ENCODE measurements at places on chromosomes 5 and 9. TPM values are rescaled to one million over a fixed set of nuclear protein-coding genes. Genes with fewer than 3 reads are reported as not detected.

DNA sequence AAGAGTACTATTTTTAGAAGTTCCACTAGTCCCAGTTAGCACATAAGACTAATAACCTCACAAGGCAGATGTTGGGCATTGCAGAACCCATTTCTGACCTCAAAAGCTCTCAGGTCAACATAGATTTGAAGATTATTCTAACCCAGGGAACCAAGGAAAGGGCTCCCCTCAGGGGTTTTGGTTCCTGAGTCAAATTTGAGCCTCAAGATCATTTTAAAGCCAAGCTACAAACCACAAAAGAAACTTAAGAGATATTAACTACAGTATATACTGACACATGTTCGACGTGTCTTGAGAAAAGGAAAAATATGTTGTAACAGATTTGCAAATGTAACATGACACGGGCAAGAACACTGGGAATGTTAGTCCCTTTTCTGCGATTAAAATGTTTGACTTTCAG is 88.6 kb downstream of the GNAQ start:
- DNase-seq: no peak

DNA sequence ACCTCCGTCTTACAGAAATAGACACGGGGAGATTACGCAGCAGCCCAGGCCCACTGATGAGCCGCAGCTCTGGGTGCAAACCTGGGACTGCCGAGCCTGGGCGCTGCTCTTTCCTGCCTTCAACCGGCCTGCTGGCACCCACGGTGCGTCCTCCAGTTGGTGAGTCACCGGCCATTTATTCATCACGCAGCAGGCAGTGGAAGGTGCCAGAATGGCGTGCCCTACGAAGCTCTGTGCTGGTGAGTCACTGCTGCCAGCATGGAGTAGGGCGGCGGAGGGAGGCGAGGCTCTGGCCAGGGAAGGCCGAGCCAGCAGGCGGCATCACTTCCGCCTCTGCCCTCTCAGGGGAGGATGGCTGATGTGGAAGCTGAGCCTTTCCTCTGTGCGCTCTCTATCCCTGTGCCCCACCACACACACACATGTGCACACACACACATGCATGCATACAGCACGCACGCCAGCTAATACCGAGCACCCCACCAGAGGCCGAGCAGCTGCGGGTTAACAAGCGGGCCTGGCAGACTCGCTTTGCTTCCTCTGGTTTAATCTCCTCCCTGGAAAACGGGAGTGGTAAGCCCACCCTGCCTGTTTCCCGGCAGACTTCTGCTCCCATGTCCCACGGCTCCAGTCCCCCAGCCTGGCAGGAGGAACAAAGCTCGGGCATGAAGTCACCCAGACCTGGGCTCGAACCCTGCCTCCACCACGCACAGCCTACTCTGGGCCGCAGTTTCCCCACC is 39.2 kb downstream of the OLFM1 start:
- DNase-seq: no peak

Gene PKD2L2
- not detected for total RNA-seq

DNA sequence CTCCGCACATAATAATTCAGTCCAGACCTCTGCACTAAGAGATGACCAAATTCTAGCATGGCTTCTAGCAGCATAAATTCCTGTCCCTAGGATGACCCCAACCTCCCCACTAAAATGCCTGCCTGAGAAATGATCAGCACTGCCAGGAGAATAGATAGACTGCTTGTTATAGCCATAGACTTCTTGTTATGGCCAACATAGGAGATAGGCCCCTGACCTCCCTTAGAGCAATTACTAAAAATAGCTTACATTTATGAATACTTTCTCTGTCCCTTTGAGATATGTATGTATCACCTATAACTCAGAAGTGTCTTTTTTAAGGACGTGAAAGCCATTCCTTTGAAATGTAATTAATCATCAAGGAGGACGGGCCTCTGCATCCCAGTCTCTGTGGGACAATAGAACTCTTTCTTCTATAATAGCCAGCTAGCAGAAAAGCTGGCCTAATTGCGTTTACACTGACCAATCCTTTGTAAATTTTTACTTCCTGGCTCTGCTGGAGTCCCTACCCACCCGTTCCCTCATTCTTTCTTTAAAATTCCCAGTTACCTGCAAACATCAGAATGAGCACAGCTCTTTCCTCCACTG is 1002.7 kb downstream of the CDH18 start:
- DNase-seq: no peak

Gene SPATA31D4
- not detected for total RNA-seq

GRCh38 chr9:128142061-128142460 is 7.2 kb upstream of the LCN2 start:
- DNase-seq: peak; percentile 33

DNA sequence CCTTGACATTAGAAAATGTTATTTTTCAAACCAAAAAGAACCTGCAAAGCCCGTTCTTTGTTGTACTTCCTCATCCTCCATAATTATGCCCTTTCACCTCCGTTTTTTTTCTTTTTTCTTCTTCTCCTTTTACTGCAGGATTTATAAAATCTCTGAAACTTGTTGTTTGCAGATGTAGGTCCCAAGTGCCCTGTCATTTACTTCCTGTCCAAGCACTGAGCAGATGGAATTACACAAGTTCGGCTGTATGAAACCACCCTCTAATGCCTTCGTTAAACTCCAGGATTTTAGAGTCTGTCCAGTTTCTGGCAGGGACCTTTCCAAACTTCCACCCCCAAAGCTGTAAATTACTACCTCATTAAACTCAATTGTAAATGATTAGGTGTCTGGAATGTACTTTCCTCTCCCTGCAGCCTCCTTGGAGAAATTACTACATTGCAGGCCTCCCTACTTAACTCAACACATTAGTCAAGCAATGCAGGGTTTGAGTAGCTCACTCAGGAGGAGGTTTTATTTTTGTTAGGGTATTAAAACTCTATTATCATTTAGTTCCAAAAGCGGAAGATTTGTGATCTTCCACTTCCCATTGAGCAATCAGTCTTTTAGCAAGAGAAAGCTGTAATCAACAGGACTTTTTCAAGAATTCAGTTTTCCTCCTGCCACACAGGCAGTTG is 125.6 kb upstream of the LPAR1 start:
- no peak for DNase-seq

Gene RANBP3L
- total RNA-seq: not detected

GRCh38 chr5:1484730-1485578 is 38.8 kb downstream of the LPCAT1 start:
- no peak for DNase-seq

Data from activated T-helper 1 cell treated with anti-CD3 and anti-CD28 coated beads, Interleukin-12 subunit alpha, Interleukin-12 subunit beta, Interleukin-2, Interleukin-4 antibody, amounts not matched to agents 30 ng/mL and 10 ng/mL and 1 ng/mL, durations not matched to agents 14 hours and 24 hours and 36 hours (primary cell).